ENCODE measurements at places on chromosomes 7 and 10.

- no peak for DNase-seq
Measured at GRCh38 chr10:70782086-70782745, 3.0 kb downstream of the TBATA start.

DNA sequence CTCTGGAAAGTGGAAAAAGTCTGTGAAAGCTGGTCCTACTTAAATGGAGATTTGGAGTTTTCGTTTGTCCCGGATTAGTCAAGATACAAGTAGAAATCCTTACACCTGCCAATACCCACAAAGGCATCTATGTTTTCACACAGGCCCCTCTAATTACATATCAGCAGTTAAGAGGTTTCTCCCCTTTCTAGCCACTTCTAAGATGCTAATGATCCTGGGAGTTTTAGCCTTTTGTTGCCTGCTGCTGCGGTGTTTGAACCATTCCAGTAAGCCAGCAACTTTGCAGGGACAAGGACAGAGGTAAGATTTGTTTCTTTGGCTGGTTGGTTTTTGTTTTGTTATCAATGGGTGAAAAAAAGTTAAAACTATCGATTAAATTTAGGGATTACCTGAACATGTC is 5.8 kb upstream of the C1QL3 start:
- DNase-seq = no peak

DNA sequence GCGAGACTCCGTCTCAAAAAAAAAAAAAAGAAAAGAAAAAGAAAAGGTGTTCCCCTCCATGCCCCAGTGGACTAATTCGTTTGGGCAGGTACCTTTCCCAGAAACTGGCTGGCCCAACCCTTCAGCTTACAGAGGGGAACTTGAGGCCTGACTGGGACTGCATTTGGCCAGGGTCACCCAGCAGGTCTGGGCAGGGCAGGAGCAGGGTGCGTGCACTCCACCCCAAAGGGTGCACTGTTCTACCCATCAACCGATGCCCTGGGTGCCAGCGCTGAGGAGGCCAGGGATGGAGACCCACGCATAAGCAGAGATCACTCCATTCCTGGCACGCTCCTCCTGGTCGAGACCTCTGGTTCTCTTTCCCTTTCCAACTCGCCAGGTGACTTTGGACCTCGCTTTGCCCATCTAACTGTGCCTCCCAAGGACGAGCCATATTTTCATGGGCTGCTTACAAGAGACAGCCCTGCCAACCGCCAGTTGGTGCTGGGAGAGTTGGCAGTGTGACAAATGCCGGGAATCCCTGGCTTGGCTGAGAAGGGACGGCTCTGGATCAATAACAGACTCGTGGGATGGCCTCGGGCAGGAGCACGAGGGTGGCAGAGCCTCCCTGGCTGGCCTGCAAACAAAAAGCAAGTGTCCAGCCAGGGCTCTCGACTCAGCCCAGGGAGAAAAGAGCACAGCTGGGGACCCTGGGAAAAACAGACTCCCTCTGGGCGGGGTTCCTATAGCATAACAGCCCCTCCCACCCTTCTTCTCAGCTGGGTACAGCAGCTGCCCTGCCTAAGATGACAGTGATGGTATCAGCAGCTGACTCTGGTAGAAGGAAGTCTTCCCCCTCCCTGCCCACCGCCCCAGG is 7.9 kb downstream of the HSPB1 start:
- no peak for DNase-seq

GRCh38 chr7:104983076-104983577 is 30.9 kb upstream of the KMT2E start:
- no peak for DNase-seq

GRCh38 chr7:117385363-117386109 is 41.8 kb downstream of the ASZ1 start:
- DNase-seq = no peak

All from activated CD4-positive, alpha-beta memory T cell treated with anti-CD3 and anti-CD28 coated beads, Interleukin-2, amount 10 ng/mL, durations not matched to agents 7 days and 5 days (primary cell).